Right ventricle myocardium superior (tissue), 1 donor: ENCODE measurements at places on chromosomes 1 and 21. TPM values are rescaled to one million over a fixed set of nuclear protein-coding genes. Genes with fewer than 3 reads are reported as not detected.
A peak's percentile ranks its signal among the peaks of the same experiment; 100 is the strongest.

DNA sequence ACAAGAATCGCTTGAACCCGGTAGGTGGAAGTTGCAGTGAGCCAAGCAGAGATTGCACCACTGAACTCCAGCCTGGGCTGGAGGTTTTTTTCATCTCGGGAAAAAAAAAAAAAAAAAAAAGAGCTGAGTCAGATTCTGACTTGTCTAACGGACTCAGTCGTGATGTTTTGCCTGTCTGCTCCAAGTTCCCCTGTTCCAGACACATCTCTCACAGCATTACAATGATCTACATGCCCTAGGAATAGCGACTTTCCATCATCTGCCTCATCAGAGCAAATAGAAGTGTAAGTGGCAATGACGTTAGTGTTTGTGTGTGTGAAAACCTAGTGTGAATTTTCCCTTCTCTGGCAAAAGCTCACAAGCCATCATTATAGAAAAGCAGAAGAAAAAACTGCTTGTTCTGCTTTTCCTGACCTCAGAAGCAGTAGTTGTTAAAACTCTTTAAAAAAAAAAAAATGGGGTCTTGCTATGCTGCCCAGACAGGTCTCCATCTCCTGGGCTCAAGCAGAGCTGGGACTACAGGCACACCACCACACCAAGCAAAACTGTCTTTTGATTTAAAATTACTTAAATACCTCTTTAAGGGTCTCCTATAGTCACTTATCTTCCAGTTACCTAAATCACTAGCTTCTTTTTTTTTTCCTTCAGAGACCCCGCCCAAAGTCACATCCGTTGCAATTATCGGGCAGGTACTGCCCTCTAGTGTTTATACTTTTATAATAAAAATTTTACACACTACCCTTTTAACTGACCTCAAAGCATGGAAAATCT lies 37.3 kb downstream of the PLEKHO1 start:
- DNase-seq = no peak

DNA sequence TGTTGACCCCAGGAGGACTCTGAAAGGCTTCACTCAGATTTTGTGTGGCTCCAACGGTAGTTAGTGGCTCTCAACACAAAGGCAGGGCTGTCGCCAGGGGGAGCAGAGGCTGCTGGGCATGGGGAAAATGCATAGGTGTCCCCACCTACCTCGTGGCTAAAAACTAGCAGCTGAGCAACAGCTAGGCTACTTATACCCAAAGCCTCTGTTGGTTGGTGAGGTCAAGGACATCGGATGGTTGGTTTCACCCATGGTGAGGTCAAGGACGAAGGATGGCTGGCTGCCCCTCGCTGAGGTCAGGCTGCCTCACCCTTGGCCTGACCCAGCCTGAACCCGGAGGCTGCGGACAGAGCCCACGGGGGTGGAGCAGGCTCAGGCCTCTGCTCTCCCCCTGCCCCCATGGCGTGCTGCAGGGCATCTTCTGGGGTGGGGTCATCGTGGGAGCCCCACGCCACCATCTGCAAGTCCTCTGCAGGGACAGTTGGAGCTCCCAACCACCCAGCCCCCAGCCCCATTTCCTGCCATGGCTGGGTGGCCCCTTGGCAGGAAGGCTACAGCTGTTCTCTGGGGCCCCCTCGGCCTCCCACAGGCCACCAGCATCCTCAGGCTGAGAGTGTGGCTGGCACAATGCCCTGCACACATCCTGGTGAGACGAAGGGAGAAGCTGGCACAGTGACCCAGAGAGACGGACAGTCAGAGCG lies 8.5 kb upstream of the GNB1 start:
- DNase-seq = no peak

OR6K3 gene
- not detected for total RNA-seq

LENEP gene
- not detected for total RNA-seq

GRCh38 chr1:114379987-114380386 lies 131.0 kb downstream of the TRIM33 start:
- DNase-seq = no peak

GRCh38 chr1:23742670-23743286 lies 493 bp upstream of the ELOA start:
- peak; percentile 57 for DNase-seq

GRCh38 chr1:52651904-52652303 lies 18.9 kb downstream of the SHISAL2A start:
- no peak for DNase-seq

RHD gene
- not detected for total RNA-seq

DNA sequence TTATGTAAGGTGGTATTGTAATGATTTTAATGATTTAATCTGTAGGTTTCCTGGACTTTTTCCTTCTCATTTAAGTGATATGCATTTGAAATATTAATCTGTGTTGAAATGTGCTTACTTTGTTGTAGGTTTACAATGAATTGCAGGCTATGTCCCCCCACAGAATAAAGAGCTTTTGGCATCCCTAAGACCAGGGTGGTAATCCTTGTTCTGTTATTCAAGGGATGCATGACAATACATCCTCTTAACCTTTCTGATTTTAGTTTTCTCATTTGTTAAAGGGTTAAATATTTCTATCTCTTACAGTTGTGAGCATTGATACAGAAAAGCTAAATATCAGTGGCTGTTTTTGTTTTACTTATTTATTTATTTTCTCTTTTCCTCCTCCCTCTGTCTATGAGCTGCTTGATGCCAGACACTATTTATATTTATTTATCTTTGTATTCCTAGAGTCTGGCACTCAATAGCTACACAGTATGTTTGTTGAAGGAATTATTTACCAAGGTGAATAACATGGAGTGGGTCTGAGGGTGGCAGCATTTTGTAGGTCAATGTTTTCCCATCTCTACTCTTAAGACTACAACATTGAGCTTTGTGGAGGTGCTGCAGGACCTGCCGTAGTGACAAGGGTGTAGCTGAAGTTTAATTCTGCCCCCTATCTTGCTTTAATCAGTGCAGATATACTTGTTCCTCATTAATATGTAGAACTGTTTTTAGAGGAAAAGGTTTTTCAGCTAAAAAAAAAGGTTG lies 19.9 kb upstream of the ADGRL2 start:
- DNase-seq = no peak

DNA sequence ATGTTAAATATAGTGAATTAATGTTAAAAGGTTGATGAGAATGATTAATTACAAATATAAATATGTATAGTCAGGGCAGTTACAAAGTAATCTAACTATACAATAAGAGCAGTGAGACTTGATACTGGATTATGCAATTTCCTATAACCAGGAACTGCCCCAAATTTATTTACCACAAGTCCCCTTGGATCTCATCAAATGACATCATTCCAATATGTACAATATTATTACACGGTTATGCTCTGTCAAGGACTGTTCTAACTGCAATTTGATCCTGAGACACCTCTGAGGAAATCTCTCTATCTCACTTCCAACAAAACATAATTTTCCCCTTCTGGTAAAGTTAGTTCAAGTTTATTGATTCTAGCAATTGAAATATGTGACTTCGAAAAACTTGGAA lies 917.6 kb downstream of the NCAM2 start:
- DNase-seq = no peak

- no peak for DNase-seq
Measured at GRCh38 chr1:45410850-45411509, 70.7 kb upstream of the MUTYH start.

- no peak for DNase-seq
Measured at GRCh38 chr1:97457446-97458089, 463.3 kb downstream of the DPYD start.

DNA sequence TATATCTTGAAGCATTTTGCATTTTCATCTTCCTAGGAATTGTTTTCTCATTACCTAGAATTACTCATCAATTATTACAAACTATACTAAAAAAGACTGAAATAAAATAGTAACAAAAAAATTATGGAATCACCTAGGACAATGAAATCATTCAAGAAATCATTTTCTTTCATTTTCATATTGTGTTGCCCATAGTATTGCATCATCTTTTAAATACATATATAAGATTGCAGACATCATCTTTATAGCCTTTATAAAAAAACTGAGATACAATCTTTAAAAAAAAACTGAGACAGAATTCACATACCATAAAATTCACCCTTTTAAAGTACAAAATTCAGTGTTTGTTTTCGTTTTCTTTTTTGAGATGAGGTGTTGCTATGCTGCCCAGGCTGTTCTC lies 29.6 kb downstream of the GDAP2 start:
- no peak for DNase-seq

GRCh38 chr1:58116284-58116683 lies 430.2 kb downstream of the OMA1 start:
- DNase-seq = no peak

CELA2B gene
- total RNA-seq = not detected

GRCh38 chr1:155961937-155962336 lies 16.4 kb downstream of the ARHGEF2 start:
- DNase-seq = peak; percentile 77

FAM177B gene
- total RNA-seq = not detected

- DNase-seq = no peak
Measured at GRCh38 chr1:198545156-198545555, 4.7 kb upstream of the ATP6V1G3 start.
